ENCODE measurements at places on chromosomes 13 and 19. TPM values are rescaled to one million over a fixed set of nuclear protein-coding genes. Genes with fewer than 3 reads are reported as not detected.

TYROBP gene
- total RNA-seq: not detected

ERICH6B gene
- not detected for total RNA-seq

KLK12 gene
- total RNA-seq: not detected

HIPK4 gene
- 0.22 TPM for total RNA-seq

ANKRD10 gene
- total RNA-seq: 35.9 TPM

FGF22 gene
- not detected for total RNA-seq

SCN1B gene
- total RNA-seq: 2.3 TPM

IL12RB1 gene
- not detected for total RNA-seq

SGCG gene
- 15.4 TPM for total RNA-seq

KLF1 gene
- not detected for total RNA-seq

ZNF492 gene
- total RNA-seq: not detected

GFY gene
- not detected for total RNA-seq

GRK1 gene
- total RNA-seq: not detected

DNA sequence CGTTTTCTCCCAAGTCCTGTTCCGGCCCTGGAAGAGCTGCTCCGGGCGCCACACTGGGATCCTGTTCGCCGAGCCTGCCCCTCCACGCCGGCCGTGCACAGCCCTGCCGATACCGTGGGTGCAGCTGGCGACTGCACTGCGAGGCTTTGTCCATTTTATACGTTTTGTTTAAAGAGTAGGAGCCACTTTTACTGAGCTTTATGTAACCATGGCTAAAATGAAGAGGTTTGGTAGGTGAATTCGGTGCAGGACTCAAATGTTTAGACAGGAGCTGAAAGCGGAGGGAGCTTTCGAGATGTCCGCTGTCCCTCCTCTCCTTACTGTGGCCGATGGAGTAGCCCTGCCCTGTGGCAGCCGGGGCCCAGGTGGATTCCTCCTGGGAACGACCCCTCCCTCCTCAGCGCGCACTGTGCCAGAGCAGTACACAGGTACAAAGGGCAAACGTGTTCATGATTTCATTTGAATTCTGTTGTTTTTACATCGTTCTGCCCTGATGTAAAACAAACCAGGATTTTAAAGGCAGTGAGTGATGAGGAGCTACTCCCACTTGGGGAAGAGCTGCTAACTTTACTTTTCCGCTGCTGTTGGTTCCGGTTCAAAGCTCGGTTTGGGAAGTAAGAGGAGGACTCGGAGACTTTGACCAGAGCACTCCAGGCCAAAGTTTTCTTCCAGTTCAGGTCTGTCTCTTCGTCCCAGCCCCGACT lies 1.7 kb downstream of the COL4A2 start:
- DNase-seq: no peak

GRCh38 chr13:53110181-53110580 lies 81.6 kb downstream of the OLFM4 start:
- no peak for DNase-seq

DNA sequence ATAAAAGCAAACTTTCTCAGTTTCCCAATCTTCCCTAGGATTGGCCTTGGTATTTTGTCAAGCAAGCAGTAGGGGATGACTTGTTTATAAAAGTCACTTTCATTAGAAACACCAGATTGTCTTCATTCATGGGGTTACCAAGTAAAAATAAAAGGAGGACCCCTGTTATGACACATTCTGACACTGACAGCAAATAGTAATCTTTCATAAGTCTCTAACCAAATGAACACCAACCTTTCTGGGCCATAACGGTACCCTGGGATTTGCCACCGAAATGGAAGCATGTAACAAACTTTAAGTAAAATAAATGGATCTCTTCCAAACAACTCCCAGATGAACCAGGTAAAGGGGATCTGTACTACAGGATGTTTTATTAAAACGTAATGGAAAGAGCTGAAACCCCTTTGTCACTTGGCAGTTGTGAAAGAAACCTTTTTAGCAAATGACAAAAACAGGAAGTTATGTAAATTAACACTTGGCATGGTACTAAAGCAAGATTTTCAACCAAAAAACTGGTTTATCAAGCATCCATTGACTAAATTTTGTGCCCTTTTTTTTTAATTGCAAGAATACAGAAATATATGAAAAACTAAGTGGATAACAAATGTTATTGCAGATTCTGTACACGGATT lies 335.6 kb downstream of the RBM26 start:
- DNase-seq: no peak

GRCh38 chr13:25570185-25570584 lies 198.4 kb downstream of the ATP8A2 start:
- no peak for DNase-seq

- peak; percentile 93 for DNase-seq
Observed at GRCh38 chr19:40650749-40651305, 39.6 kb downstream of the NUMBL start.

- no peak for DNase-seq
Observed at GRCh38 chr13:99265821-99266426, 7.7 kb upstream of the GPR18 start.

GRCh38 chr13:24168979-24169378 lies 8.5 kb downstream of the SPATA13 start:
- DNase-seq: peak; percentile 82

GRCh38 chr13:51942189-51942588 lies 69.1 kb downstream of the ATP7B start:
- DNase-seq: no peak

- no peak for DNase-seq
Observed at GRCh38 chr13:49840675-49841074, 48.2 kb upstream of the KPNA3 start.

DNA sequence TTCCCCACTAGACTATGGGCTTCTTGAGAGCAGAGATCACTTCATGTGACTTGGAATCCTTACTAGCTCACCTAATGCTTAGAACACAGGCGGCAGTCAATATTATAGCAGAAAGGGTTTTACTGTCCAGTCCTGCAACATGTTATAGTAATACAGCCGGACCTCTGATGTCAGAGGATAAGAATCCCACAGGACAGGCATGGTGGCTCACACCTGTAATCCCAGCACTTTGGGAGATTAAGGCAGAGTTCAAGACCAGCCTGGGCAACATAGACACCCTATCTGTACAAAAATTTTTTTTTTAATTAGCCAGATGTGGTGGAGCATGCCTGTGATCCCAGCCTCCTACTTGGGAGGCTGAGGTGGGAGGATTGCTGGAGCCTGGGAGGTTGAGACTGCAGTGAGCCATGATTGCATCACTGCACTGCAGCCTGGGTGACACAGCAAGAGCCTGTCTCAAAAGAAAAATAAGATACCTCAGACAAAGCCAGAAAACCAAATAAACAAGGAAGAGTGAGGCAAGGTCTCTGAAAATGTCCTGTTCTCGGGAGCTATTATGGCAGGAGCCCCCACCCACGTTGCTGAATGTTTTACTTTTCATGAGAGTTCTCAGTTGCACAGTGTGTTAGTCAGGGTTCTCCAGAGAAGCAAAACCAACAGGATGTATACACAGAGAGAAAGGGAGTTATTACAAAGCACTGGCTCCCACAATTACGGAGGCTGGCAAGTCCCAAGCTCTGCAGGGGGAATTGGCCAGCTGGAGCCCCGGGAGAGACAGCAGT lies 100.8 kb downstream of the UBL3 start:
- peak; percentile 66 for DNase-seq

GRCh38 chr13:111429064-111429558 lies 108.7 kb downstream of the TEX29 start:
- DNase-seq: peak; percentile 14

- no peak for DNase-seq
Observed at GRCh38 chr19:55196803-55197202, 12.5 kb downstream of the PTPRH start.

DNA sequence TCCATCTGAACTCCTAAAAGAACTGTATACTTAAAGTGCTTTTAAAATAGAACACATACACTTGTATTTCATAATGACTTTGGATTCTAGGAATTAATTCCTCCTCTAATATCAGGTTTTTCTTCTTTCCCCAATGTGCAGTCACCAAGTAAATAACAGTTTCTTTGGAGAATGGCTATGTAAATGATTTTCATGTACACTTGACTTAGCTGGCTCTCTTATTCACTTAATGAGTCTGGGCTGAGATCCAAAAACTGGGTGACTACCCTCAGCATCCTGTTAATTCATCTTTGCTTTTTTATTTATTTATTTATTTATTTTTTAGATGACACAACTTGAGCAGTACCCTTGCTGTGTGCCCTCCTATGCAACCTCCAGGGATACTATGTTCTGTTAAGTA lies 1003.7 kb downstream of the SLITRK1 start:
- DNase-seq: no peak

GRCh38 chr13:112771877-112772538 lies 82.2 kb downstream of the ATP11A start:
- no peak for DNase-seq

- DNase-seq: no peak
Observed at GRCh38 chr19:39405261-39405957, 1.2 kb upstream of the ZFP36 start.

- no peak for DNase-seq
Observed at GRCh38 chr13:36998624-36999041, 507 bp downstream of the ALG5 start.

GRCh38 chr19:19382118-19382517 lies 23.4 kb upstream of the GATAD2A start:
- DNase-seq: no peak

GRCh38 chr13:73691891-73692290 lies 442.3 kb downstream of the KLF12 start:
- DNase-seq: no peak

DNA sequence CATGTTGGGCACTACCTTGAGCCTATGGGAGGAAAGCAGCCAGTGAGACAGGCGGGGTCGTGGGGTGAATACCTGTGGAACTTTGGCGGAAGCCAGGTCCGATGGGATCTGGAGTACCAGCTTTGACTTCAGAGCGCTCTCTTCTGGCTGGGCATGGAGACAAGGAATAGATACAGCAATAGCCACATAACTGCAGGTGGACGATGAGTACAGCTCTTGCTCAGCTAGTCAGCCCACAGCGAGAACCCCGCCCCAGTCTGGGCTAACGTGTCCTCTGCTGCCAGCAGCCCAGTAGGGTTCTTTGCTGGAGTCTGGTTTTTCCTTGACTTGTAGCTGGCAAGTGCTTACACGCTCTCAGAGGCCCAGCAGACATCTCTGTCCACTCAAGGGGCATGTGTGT lies 83.4 kb downstream of the SIPA1L3 start:
- DNase-seq: peak; percentile 38

DNA sequence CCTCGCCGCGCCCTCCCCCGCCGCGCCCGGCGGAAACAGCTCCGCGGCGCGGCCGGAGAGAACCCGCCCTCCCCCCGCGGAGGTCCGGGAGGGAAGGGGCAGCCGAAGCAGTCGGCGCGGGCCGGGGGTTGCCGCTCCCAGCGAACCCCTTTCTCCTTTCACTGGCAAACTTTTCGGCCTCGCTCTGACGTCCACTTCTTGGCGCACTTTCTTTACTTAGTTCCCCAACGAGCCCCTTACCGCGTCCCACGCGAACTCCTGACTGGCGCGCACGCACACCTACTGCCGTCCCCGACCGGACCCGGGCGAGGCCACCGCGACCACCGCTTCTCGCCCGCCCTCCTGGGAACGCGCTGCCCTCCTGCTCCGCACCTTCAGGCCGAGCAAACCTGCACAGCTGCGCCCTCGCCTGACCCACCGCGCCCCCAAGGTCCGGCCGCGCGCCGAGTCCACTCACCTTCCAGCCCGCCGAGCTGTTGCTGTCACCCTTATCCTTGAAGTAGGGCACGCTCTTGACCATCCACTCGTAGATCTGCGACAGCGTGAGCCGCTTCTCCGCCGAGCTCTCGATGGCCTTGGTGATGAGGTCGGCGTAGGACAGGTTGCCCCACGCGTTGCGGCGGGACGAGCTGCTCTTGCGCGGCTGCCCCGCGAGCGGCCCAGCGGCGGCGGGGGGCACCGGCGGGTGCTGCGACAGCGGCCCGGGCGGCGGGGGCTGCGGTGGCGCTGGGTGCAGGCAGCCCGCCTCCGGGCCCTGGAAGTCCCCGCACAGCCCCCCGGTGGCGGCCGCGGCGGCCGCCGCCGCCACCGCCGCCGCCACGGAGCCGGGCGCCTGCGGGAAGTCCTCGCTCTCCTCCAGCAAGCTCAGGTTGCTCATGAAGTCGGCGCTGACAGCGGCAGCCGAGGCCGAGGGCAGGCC lies 1.1 kb downstream of the FOXO1 start:
- DNase-seq: peak; percentile 33

GRCh38 chr19:3135961-3136683 lies at the start of gene GNA15:
TSS of gene GNA15 (plus strand) at chr19:3136033. CDS start at chr19:3136451, 418 bp downstream.
- no peak for DNase-seq

DNA sequence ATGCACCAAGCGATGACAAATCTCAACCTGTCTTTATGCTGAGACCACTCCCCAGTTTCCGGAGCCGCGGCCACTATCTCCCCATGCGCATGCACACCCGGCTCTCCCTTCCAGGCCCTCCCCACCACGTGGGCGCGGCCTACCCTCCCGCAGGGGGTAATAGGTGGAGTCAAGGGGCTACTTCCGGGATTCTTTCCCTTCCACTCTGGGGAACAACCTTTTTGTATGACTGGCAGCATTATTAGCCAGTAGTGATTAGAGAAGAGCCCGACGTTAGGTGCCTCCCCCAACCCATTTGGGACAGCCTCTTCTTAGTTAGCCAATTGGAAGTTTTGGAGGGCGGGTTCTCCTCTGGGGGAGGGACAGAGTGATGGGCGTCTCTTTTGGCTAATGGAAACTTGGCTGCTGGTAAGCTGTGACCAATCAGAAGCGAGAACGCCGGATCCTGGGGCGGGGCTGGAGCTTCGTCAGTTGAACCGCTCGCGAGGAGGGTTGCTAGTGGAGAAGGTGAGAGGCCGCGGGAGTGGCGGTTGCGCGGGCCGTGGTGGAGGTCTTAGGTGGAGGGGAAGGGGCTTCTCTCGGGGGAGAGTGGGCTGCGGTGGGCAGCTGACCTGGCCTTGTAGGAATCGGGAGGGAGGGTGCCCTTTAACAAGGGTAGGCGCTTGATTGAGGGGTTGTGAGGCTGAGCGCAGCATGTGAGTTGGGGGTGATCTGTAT lies at the start of gene CCDC61:
CCDC61 (plus strand) TSS at position 470 of the 717 bp plus-strand sequence. CDS start 7,552 bp downstream, outside the sequence.
- DNase-seq: peak; percentile 95

DNA sequence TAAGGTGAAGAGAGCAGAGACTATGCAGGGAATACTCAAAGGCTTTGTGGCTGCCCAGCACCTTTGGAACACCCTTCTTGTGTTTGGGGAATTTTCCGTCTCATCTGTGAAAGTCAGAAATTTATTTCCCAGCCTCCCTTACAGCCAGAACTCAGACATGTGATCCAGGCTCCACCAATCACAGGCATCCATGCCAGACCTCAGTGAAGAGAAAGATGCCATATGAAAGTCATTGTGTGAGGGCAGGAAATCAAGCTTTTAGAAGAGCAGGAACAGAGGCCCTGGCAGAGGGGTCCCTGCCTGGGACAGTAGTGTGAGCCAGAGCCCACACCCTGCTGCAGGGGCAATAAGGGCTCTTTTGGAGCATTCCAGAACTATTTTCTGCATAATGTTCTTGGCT lies 12.1 kb downstream of the CCDC70 start:
- DNase-seq: no peak

DNA sequence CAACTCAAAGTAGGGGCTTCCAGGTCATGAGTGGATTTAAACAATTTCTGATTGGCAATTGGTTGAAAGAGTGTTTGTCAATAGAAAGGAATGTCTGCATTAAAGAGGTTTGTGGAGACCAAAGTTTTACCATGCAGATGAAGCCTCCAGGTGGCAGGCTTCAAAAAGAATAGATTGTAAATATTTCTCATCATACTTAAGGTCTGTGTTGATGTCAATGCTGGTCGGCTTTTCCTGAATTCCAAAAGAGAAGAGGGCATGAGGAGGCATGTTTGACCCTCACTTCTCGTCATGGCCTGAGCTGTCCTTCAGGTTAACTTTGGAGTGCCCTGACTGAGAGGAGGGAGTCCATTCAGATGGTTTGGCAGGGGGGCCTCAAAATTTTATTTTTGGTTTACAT lies 125.4 kb upstream of the RFC3 start:
- no peak for DNase-seq

GRCh38 chr19:41096353-41096752 lies 8.1 kb downstream of the CYP2A13 start:
- DNase-seq: no peak

- no peak for DNase-seq
Observed at GRCh38 chr13:45374917-45375316, 33.9 kb upstream of the TPT1 start.
